ENCODE measurements at places on chromosomes 12 and 14. TPM values are rescaled to one million over a fixed set of nuclear protein-coding genes. Genes with fewer than 3 reads are reported as not detected.

- peaks cover 14% of the 10 kb centered on the region for H3K4me1 ChIP-seq
- no peaks in the 10 kb centered on the region for H3K27me3 ChIP-seq
- H3K36me3 ChIP-seq = no peaks in the 10 kb centered on the region
- no peak overlapping the region for H3K4me3 ChIP-seq
- no peak for DNase-seq
Measured at GRCh38 chr12:89941436-89941835, 232.8 kb upstream of the ATP2B1 start.

GRCh38 chr14:85528080-85528896, 1.7 kb upstream of the FLRT2 start:
- DNase-seq = no peak
- peaks cover 15% of the 10 kb centered on the region for H3K4me1 ChIP-seq
- H3K27me3 ChIP-seq = peaks cover 60% of the 10 kb centered on the region
- no peaks in the 10 kb centered on the region for H3K36me3 ChIP-seq

DNA sequence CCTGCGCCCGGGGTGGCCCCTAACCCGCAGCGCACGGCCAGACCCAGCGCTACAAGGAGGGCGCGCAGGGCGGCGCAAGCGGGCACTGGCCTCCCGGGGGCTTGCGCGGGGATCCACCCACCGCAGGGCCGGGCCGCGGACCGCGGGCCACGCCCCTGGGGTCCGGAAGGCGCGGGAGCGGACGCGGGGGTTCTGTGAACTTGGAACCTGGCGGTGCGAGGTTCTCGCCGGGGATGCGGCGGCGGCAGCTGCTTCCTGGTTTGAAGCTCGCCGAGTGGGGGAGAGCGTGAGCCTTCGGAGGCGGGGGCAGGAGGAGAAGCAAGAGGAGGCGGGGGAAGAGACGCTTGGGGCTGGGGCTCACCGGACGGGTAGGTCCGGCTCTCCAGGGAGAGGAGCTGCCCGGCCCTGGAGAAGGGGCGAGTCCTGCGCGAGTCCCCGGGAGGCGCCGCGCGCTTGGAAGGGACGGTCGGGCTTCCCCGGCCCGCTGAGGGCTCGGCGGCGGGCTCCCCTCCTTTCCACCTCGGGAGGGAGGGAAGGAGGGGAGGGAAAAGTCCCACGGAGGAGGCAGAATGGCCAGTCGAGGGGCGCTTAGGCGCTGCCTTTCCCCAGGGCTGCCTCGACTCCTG, at the start of gene PRKCH:
Gene PRKCH, plus strand, starts transcription at position 195 of the 626 bp plus-strand sequence. CDS start 523 bp downstream, outside the sequence.
- peak within 1 kb of the TSS; percentile 93 for H3K27ac ChIP-seq
- peaks cover 39% of the 10 kb centered on the region for H3K36me3 ChIP-seq
- peak within 1 kb of the TSS; percentile 99 for H3K4me3 ChIP-seq

DNA sequence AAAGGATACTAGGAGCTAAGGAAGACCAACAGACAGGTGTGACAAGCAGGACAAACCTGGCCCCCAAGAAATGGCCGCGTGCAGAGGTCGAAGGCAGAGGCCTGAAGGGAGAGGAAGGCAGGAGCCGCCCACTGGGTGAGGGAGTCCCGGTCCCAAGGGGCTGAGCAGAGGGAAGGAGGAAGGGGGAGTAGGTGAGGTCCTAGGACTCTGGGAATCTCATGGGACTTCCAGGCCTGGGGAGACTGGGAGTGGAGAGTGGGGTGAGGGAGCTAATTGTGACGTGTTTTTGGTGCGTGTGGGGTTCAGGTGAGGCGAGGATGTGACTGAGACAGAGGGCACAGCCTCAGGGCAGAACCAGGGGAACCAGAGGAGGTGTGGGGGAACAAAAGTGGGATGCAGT, 11.7 kb upstream of the FLVCR2 start:
- no peak for DNase-seq
- H3K27me3 ChIP-seq = no peaks in the 10 kb centered on the region

GRCh38 chr12:88615490-88615889, 35.2 kb upstream of the KITLG start:
- no peaks in the 10 kb centered on the region for H3K4me1 ChIP-seq
- no peaks in the 10 kb centered on the region for H3K36me3 ChIP-seq
- DNase-seq = no peak

GRCh38 chr14:22025879-22026278, 352.3 kb upstream of the OR4E1 start:
- no peak overlapping the region for H3K4me3 ChIP-seq
- no peak overlapping the region for H3K27ac ChIP-seq
- no peaks in the 10 kb centered on the region for H3K36me3 ChIP-seq
- no peak for DNase-seq
- H3K4me1 ChIP-seq = peaks cover 7% of the 10 kb centered on the region
- no peaks in the 10 kb centered on the region for H3K27me3 ChIP-seq

DNA sequence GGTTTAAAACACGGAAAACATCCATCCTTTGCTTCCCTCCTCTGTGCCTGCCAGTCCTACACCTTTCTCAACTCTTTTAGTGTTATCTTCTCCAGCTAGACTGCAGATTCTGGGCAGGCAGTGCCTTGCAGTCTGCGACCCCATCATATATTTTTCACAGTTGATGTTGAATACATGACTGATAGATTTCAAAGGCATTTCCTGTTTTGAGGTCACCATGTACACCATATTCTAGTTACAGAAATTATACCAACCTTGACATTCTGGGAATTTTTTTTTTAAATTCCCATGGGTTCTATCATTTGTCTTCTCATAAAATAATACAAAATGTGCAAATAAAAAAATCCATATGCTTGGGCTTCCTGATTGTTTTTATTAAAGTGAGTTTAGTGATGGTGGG, 16.6 kb downstream of the SOCS2 start:
- no peak overlapping the region for H3K4me3 ChIP-seq
- peaks cover 41% of the 10 kb centered on the region for H3K27me3 ChIP-seq
- H3K36me3 ChIP-seq = no peaks in the 10 kb centered on the region
- H3K27ac ChIP-seq = no peak overlapping the region
- H3K4me1 ChIP-seq = peaks cover 11% of the 10 kb centered on the region

GRCh38 chr12:112813836-112814235, 22.3 kb downstream of the RPH3A start:
- no peaks in the 10 kb centered on the region for H3K36me3 ChIP-seq
- no peaks in the 10 kb centered on the region for H3K4me1 ChIP-seq
- H3K27ac ChIP-seq = no peak overlapping the region
- H3K4me3 ChIP-seq = no peak overlapping the region
- DNase-seq = no peak

- DNase-seq = peak; percentile 29
- peak overlapping the region; percentile 79 for H3K4me3 ChIP-seq
- H3K27me3 ChIP-seq = no peaks in the 10 kb centered on the region
- H3K36me3 ChIP-seq = peaks cover 25% of the 10 kb centered on the region
- H3K4me1 ChIP-seq = peaks cover 41% of the 10 kb centered on the region
Measured at GRCh38 chr12:56339158-56339422, 406 bp downstream of the IL23A start.

- no peak overlapping the region for H3K4me3 ChIP-seq
- H3K27ac ChIP-seq = no peak overlapping the region
- H3K27me3 ChIP-seq = no peaks in the 10 kb centered on the region
- no peaks in the 10 kb centered on the region for H3K36me3 ChIP-seq
- no peaks in the 10 kb centered on the region for H3K4me1 ChIP-seq
Measured at GRCh38 chr14:23136566-23137133, 17.6 kb upstream of the CEBPE start.

DNA sequence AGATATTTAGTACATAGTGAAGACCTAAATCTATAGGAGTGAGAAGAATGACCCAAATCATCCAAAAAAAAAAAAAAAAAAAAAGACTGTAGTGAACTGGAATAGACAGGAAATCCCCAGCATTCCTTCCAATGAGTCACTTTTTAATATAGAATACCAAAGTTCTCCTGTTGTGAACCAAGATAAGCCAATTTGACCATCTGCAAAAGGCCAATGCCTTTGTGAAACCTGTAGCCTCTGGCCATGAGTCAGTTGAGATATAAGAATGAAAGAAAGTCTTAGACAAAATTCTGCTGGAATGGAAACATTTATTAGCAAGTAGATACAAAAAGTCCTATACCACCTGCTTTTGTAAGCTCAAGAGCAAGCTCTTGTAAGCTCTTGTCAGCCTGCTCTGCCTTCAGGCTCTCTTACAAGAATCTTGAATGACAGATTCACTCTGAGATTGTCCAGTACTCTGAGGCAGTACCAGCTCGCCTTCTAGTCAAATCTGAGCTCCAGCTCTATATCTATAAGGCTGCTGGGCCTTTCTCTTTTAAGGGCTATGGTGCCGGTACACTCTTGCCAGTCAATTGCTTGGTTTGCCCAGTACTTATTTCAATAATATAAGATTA, 243.0 kb upstream of the TMTC1 start:
- DNase-seq = no peak
- no peaks in the 10 kb centered on the region for H3K4me1 ChIP-seq
- no peaks in the 10 kb centered on the region for H3K36me3 ChIP-seq
- H3K4me3 ChIP-seq = no peak overlapping the region

DNA sequence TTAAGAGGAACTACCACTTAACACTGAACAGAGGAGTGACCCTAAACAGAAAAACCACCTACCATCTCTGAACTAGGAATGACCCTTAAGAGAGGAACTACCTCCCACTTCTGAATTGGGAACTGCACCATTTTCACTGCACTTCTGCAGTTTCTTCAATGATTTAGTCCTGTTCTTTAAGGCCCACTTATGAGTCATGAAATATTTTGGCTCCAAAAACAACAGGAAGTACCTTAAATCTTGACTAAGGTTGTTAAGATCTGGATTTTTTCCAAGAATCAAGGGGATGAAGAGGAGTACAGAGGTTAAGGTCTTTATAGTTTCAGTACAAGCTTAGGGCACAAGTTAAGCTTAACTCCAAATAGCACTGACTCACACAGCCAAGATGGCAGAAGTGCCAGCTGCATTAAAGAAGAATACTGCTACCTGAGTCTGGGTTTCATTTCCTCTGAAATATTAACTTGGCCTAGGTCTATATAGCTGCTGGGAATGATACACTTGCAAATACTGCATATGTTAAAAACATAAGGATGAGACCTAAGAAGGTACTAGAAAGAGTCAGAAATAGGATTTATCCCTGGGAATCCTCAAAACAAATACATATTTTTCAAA, 4.2 kb downstream of the NPC2 start:
- H3K4me3 ChIP-seq = no peak overlapping the region
- DNase-seq = no peak
- H3K27me3 ChIP-seq = no peaks in the 10 kb centered on the region
- H3K36me3 ChIP-seq = no peaks in the 10 kb centered on the region

- no peaks in the 10 kb centered on the region for H3K36me3 ChIP-seq
- H3K27ac ChIP-seq = no peak overlapping the region
- DNase-seq = no peak
- no peak overlapping the region for H3K4me3 ChIP-seq
- peaks cover 5% of the 10 kb centered on the region for H3K27me3 ChIP-seq
- peaks cover 5% of the 10 kb centered on the region for H3K4me1 ChIP-seq
Measured at GRCh38 chr14:75183225-75183624, 6.8 kb upstream of the TMED10 start.

DNA sequence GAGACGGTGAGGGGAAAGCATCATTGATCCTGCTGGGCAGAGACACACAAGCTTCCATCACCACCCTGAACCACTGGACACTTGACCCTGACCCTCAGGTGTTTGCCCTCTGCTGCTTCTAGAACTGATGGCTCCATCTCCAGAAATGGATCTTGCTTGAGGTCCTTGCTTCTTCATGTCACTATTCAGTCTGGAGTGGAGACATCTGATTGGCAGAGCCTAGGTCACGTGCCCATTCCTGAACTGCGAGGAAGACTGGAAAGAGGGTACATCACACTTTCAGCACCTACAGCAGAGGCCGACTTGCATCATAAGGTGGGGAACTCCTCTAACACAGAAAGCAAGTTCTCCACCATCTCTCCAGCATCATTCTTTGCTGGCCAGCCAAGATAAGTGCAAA, 106.7 kb upstream of the COCH start:
- H3K36me3 ChIP-seq = peaks cover 4% of the 10 kb centered on the region
- DNase-seq = no peak
- H3K4me1 ChIP-seq = no peaks in the 10 kb centered on the region
- no peak overlapping the region for H3K4me3 ChIP-seq
- H3K27ac ChIP-seq = no peak overlapping the region

GRCh38 chr12:125282921-125283320, 217.7 kb downstream of the AACS start:
- H3K36me3 ChIP-seq = no peaks in the 10 kb centered on the region
- DNase-seq = no peak
- H3K4me1 ChIP-seq = peaks cover 4% of the 10 kb centered on the region

- H3K27me3 ChIP-seq = no peaks in the 10 kb centered on the region
- H3K36me3 ChIP-seq = no peaks in the 10 kb centered on the region
- no peak overlapping the region for H3K27ac ChIP-seq
- DNase-seq = no peak
Measured at GRCh38 chr12:132450418-132451171, 39.4 kb upstream of the FBRSL1 start.

DNA sequence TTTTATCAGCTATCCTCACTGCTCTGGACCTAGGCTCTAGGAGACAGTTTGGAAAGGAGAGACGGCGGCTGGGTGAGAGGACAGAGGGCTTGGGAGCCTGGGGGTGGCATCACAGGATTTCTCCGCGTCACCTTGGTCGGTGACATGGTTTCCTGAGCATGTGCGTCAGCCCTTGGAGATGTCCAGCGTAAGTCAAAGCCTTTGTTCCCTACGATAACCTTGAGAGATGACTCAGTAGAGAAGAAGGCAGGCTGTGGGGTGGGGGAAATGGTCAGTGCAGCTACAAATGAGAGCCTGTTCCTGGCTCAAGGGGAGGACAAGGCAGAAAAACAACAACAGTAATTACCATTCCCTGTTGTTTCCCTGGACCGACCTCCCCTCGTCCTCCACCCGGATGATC, 90.2 kb upstream of the TBX3 start:
- H3K36me3 ChIP-seq = no peaks in the 10 kb centered on the region
- no peak overlapping the region for H3K27ac ChIP-seq
- no peak for DNase-seq
- no peaks in the 10 kb centered on the region for H3K27me3 ChIP-seq
- no peaks in the 10 kb centered on the region for H3K4me1 ChIP-seq

GRCh38 chr12:92927055-92927435, 2.0 kb downstream of the EEA1 start:
- peak overlapping the region; percentile 97 for H3K27ac ChIP-seq
- H3K4me1 ChIP-seq = peaks cover 40% of the 10 kb centered on the region
- no peaks in the 10 kb centered on the region for H3K27me3 ChIP-seq
- H3K4me3 ChIP-seq = peak overlapping the region; percentile 85

SERPINA10 gene
- total RNA-seq = not detected

RGS6 gene
- total RNA-seq = not detected

TAS2R31 gene
- total RNA-seq = 1.2 TPM

CLEC4A gene
- 0.98 TPM for total RNA-seq

LMNTD1 gene
- not detected for total RNA-seq

CISTR gene
- total RNA-seq = not detected

LRP6 gene
- 2.0 TPM for total RNA-seq

CMKLR1 gene
- not detected for total RNA-seq
